ENCODE measurements at places on chromosomes 3 and 15.

DNA sequence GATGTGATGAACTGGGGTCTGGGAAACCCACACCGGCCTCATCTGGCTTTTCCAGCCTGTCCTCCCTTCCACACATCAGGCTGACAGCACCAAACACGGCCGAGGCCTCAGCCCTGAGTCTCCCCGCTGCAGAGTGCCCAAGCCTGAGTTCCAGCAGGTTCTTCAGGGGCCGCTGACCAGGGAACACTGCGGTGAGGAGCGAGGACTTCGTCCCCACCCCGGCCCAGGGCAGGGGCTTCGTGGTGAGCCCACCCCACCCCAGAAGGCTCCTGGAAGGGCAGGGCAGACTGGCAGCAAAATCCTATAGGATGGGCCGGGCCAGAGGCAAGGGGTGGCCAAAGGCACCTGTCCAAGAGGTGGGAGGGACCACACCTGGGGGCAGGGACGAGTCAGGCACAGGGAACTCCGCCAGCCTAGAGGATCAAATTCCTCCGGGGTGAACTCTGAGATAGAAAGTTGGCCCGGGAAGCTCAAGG lies at the start of gene SLC51A:
Gene SLC51A, plus strand, starts transcription at position 446 of the 476 bp plus-strand sequence. CDS start 179 bp downstream, outside the sequence.
- no peak for DNase-seq

DNA sequence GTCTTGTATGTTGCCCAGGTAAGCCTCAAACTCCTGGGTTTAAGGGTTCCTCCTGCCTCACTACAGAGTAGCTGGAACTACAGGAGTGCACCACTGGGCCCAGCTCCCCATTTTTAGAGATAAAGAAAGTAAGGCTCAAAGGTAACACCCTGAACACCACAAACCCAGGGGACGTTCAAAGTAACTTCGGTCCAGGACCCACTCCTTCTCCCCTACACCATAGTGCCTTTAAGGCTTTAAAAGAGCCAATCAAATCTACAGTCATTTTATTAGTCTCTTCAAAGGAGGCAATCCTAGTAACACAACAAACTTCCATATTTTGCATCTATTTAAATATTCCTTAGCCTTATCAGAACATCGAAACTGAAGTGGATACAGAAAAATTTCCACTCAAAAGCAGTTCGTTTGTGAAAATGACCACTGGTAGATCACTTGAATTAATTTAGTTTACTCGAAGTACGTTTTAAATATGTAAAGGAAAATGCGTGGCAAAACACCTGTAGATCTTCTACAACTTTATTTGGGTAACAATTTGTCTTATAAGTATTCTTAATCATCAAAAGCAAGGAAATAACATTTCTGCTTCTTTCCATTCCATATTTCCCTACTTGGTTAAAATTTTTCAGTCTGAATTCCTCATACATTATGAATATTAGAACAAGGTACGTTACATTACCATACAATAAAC lies 1.8 kb downstream of the STAG1 start:
- no peak for DNase-seq

- DNase-seq: no peak
These were observed 161.1 kb upstream of the ANKRD28 start for GRCh38 chr3:15958692-15959433.

GRCh38 chr15:64344651-64345294 lies 11.2 kb downstream of the CSNK1G1 start:
- no peak for DNase-seq

- no peak for DNase-seq
These were observed 66.5 kb downstream of the IGSF11 start for GRCh38 chr3:118968111-118968510.

GRCh38 chr3:176208283-176208682 lies 989.0 kb downstream of the TBL1XR1 start:
- no peak for DNase-seq

- DNase-seq: no peak
These were observed 22.3 kb downstream of the GMNC start for GRCh38 chr3:190840146-190840545.

DNA sequence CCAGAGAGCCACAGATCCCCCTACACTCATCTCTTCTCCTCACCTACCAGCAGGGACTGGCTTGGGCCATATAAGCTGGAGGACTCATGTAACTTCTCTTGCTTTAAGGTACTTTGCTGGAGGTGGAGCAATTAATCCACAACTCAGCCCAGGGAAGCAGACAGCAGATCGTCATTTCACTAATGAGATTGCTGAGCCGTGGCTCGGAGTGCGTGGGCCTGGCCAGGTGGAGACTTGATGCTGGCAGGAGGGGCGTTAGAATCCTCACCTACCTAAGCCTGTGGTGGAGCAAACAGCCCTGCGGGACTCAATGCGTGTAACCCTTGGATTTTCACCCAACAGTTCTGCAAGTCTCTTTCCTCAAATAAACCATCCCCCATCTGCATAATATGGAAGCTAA lies 253.2 kb downstream of the RORA start:
- DNase-seq: no peak

- DNase-seq: no peak
These were observed 50.9 kb downstream of the CORO2B start for GRCh38 chr15:68629519-68630210.

DNA sequence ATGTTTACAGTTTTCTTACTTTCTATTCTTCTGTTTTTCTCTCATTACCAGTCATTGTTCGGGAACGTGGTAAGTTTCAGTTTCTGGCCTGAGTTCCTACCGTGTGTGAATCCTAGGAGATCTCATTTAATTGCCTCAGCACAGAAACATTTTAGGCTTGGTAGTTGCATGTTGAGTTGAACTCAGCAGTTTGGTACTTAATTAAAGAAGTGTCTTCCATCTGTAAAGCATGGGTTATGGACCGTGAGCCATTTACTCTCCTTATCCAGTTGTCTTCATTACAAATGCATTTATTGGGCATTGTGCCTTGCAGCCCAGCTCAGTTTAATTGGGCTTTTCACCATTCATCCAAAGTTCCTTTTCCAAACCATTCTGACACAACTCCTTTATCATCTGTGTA lies 142.1 kb upstream of the CHRM5 start:
- DNase-seq: no peak

GRCh38 chr3:76043746-76044145 lies 258.4 kb upstream of the ZNF717 start:
- no peak for DNase-seq

DNA sequence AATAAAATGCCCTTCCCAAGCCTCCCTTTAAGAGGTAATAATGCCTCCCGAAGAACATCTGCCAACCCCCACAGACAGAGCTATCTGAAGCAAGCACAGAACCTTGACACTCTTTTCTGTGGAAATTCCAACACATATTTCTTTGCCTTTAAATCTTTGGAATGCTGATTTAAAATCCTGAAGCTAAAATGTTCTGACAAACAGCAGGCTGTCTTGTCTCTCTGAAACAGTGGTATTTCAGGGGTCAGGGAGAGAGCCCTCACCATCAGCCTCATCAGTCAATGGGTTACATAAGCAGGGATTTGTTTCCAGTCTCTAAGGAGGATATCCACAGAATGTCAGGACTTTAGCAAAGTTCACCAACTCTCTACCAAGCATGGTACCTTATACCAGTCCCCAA lies 27.8 kb upstream of the ARHGEF3 start:
- no peak for DNase-seq

- no peak for DNase-seq
These were observed 354.5 kb upstream of the SOX14 start for GRCh38 chr3:137409584-137409983.

DNA sequence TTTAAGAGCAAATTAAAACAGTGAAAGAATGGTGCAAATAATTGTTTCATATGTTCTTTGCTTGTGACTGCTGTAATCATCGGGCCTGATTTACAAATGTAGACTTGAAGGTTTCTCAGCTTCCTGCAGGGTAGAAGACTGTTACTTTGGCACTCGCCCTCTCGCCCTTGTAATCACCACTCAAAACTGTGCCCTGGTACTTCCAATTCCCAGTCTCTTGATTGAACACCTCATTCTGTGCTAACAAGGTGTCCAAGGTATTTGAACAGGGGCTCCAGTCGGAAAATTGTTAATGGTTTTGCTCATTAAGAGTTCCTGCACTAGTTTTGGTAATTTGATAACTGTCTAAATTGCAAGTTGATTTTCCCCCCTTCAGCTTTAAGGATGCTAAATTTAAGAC lies 209.5 kb downstream of the ZIC1 start:
- no peak for DNase-seq

DNA sequence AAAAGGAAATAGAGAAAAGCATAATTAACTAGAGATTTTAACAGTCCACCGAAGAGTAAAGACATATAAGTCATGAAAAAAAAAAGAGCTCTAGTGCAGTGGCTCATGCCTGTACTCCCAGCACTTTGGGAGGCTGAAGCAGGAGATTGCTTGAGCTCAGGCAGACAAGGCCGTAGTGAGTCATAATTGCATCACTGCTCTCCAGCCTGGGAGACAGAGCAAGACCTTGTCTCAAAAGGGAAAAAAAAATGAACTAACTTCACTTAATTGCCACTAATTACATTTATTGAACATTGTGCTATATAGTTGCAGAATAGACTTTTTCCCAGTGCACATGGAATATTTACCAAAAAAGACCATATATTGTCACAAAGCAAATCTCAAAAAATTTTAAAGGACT lies 221.8 kb downstream of the CBLB start:
- no peak for DNase-seq

DNA sequence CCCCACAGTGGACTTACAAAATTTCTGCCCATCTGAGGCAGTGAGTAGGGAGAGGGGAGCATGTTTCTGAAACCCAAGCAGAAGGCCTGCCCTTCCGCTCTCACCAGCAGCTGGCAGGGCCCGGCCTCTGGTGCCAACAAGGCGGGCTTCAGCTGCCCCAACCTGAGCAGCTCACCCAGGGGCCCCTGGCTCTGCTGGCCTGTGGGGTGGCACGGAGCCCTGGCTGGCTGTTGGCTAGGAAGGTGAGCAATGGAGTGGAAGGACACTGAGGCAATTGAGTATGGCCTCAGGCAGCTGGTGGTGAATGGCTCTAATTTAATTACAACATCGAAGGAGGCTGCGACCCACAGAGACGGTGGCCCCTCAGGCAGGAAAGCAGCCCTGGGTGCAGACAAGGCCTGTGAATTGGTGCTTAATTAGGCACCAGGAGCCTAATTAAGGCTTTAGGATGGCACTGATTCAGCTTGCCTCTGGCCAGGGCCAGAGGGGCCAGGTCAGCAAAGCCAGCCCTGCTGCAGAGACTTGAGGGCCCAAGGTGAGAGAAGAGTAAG lies 60.9 kb downstream of the ST8SIA2 start:
- DNase-seq: no peak

GRCh38 chr3:44045476-44046275 lies 196.0 kb upstream of the TOPAZ1 start:
- no peak for DNase-seq

DNA sequence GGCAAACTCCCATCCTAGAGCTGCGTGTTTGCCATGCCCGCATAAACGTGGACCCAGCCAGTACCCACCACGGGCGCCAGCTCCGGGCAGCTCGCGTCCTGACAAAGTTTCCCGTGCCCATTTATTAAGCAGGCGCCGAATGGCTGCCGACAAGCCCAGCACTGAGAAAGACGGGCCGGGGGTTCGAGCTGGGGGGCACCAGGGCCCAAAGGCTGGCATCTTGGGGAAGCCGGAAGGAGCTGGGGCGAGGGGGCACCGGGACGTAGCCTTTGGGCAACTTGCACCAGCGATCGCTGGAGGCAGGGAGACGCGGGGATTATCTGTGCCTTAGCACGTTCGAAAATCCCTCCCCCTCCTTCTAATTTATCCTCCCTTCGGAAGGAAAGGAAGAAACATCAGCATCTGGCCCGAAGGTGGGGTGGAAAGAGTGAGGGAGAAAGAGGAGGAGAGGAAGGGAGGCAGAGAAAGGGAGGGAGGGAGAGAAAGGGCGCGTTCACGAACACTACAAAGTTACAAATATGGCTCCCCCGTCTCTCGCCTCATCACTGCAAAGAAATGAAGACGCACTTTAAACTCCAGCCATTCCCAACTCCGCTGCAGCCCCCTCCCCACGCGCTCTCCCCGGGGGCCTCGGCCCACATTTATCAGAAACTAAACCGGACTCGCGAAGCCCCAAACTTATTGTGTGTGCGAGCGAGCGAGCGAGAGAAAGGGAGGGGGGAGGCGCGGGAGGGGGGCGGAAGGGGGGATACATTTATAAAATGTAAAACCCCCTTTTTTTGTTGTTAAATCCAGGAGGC lies 1.0 kb downstream of the ANP32A start:
- DNase-seq: peak; percentile 27

DNA sequence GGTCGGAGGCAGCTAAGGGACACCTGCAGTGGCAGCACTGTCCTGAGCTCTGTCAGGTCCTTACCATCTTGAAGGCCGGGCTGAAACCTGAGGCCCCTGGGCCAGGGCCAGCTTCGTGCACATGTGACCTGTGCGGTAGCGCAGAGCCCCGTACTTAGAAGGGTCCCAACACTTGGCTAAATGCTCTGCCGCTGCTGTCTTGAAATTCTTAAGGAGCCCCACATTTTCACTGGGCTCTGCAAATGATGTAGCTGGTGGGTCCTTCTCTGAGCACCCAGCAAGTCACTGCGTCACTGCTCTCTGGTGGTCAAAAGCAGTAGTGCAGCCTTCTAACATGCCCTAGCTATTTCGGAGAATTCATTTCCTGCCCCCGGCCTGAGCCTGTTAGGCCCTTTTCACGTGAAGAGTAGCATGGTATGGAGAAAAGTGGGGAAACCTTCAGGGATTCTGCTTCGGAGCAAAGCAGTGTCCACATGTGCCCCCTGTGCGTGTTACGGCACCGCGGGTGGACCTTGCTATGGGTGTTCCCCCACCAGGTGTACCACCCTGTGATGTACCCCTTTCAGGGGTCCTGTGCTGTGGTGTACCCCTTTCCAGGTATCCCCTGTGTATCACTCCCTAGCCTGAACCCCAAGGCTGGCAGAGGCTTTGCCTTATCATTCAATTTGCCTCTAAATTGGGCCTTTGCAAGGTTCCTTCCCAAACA lies 79.7 kb downstream of the TMEM266 start:
- DNase-seq: peak; percentile 72

- no peak for DNase-seq
These were observed 41.0 kb downstream of the CD200 start for GRCh38 chr3:112373924-112374323.

DNA sequence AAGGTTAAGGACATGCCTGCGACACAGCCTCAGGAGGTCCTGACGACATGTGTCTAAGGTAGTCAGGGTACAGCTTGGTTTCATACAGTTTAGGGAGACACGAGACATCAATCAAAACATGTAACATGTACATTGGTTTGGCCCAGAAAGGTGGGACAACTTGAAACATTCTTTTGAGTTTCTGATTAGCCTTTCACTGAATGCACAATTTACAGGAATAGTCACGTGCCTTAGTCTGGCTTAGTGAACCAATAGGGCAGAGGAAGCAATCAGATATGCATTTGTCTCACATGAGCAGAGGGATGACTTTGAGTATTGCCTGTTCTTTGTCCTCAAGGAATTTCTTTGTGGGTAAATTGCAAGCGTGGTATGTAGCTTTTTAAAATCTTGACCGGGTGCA lies 24.5 kb upstream of the HDAC11 start:
- DNase-seq: no peak

DNA sequence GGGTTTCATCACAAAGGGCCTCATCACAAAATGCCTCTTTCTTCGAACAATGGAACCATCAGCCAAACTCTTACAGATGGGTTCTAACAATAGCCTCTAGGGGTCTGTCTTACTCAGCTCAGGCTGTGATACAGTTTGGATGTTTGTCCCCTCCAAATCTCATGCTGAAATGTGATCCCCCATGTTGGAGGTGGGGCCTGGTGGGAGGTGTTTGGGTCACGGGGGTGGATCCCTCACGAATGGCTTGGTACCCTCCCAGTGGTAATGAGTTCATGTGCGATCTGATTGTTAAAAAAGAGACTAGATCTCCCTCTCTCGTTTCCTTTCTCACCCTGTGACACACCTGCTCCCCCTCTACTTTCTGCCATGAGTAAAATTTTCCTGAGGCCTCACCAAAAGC lies 47.9 kb upstream of the LIPC start:
- no peak for DNase-seq
